NCI-H524 treated with DMSO at 0.1 percent for 48 hours (cell line): ENCODE measurements at places on chromosomes 2 and 18.

DNA sequence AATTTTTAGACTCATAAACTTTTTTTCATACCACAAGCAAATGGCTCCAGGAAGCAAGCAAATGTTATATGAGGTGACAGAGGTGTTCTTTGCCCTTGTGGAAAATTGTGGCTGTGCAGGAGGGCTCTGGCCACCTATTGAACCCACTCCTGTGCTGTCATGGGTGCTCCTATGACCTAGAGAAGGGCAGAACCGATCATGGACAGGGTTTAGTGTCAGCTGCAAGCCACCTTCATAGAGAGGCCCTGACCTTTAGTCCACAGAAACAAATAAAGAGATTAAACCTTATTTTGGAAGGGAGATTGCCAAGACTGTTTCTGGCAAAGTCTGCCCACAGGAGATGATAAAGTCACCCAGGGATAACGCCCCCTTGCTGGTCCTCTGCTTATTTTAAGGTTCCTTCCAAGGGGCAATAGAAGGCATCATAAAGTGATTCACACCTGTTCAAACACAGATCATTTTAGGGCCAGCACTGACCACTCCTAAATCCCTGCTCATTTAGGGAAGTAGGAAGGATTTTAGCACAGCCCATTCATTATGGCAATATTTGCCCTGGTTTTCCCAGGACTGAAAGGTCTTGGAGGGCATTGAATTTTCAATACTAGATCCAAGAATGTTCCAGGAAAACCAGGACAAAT, 26.1 kb upstream of the STAT4 start:
- DNase-seq: no peak

- DNase-seq: no peak
Measured at GRCh38 chr18:31505156-31505555, 7.2 kb downstream of the DSG2 start.

DNA sequence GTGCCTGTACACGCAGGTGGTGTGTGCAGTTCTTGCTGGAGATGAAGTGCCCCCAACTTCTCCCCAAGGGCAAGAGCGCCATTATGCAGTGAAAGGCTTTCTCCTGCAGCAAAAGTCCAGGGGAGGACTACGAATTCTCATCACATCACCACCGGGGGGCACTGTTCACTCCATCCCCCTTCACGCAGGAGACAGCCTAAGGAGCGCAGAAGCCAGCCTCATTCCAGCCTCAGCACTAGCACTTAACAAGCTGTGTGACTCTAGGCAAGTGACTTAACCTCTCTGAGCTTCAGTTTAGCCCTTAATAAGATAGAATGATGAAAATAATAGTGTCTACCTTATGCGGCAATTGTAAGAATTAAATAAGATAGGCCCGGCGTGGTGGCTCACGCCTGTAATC, 32.3 kb downstream of the DNMT3A start:
- DNase-seq: no peak

DNA sequence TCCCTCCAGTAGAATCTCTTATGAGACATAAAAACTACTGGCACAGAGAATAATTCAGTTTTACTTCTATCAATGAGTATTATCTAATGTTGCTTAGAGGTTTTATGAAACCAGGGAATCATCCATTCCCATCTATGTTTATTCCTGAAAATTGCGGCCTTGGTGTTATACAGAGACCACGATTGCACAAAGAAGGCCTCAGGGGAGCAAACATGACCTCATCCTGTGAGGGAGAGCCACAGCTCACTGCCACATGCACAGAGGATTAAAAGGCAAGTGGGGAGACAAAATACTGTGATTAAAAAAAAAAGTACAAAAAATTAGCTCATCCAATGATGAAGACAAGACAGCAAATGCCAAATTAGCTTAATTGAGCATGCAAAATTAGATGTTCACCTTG, 111.8 kb upstream of the SLC35G4 start:
- DNase-seq: no peak

DNA sequence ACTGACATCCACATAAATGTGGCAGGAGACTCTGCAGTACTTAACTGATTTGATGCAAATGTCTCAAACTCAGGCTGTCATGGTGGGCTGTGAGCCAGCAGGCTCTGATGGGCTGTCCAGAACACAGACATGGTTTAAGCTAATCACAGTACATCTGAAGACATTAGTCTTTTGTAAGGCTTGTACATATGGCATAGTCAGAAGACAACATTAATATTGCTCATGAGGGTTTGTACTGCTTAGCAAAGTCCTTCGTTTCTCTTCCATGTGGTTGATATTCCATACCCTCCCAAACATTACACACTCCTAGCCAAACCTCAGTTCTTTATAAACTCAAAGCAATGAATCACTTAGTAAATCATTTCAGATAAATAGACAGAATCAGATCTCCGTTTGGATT, 330.6 kb downstream of the RND3 start:
- DNase-seq: no peak

- no peak for DNase-seq
Measured at GRCh38 chr2:174482854-174483253, 4.0 kb downstream of the GPR155 start.

- peak; percentile 12 for DNase-seq
Measured at GRCh38 chr18:72762515-72763122, 105.2 kb downstream of the NETO1 start.

GRCh38 chr18:9722691-9723090, 14.6 kb downstream of the RAB31 start:
- no peak for DNase-seq

DNA sequence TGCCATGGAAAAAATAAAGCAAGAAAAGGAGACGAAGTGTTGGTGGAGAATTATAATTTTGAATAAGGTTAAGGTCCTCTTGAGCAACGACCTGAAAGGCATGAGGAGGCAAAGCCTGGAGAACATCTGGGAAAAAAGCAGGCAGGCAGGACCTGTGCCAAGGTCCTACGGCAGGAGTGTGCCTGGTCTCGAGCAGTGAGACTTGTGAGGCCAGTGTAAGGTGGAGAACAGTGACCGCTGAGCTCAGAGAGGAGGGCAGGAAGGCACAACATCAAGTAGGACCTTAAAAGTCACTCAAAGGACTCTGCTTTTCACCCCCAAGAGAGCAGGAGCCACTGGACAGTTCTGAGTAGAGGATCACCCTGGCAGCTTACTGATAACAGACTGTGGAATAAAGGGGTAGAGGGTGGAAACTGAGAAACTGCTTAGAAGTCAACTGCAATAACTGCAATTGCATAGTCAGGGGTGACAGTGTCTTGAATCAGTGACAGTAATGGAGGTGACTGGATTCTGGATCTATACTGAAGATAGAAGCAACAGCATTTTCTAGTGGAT, 3.5 kb downstream of the NOL10 start:
- no peak for DNase-seq

GRCh38 chr2:43402002-43402401, 175.6 kb upstream of the ZFP36L2 start:
- no peak for DNase-seq

GRCh38 chr2:11583840-11584524, 50.1 kb downstream of the GREB1 start:
- DNase-seq: no peak
